GM19239 (cell line): ENCODE measurements at places on chromosomes 6 and 20.

DNA sequence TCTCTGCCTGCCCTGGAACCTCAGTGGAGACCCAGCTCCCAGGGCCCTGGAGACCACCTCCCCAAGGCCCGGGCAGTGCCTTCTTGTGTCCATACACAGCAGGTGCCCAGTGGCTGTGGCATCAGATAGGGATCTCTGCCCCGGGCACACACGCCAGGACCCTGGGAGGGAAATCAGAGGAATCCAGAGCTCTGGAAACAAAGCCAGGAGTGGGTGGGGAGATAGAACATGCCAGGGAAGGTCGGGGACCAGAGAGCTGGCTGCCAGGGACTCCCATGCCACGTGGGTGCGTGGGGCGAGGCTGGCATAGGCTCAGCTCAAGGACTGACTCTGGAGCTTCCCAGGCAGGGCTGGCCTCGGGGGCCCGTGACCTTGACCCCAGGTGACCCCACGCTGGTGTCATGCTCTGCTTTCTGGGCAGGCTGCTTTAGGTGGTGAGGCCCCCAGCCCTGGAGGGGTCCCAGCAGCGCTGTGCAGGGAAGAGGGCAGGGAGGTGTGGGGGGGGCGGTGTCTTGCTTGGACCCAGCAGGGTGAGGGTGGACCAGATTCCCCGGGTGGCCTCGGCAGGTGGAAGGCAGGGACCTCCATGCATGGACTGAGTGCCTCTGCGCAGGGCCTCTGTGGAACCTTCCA is 17.6 kb upstream of the GATA5 start:
- DNase-seq, result no peak

GRCh38 chr20:44908987-44909871 is 631 bp upstream of the PABPC1L start:
- DNase-seq, result no peak

DNA sequence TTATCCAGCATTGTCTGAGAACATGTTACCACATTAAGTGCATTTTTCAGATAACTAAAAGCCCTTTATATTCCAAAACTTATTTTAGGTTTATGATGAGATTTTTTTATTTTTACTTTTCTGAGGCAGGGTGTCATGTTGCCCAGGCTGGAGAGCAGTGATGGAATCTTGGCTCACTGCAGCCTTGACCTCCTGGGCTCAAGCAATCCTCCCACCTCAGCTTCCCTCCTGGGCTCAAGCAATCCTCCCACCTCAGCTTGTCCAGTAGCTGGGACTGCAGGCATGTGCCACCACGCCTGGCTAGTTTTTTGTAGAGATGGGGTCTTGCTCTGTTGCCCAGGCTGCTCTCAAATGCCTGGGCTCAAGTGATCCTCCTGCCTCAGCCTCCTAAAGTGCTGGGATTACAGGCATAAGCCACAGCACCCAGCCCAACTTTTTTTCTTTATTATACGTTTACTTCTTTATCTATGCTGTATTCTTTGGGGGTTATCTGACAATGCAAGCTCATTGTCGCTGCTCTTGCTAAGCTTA is 6.2 kb downstream of the DYNLT1 start:
- no peak for DNase-seq

GRCh38 chr20:10708351-10709185 is 34.8 kb upstream of the JAG1 start:
- DNase-seq, result no peak

GRCh38 chr20:58109918-58110635 is 118.4 kb downstream of the ANKRD60 start:
- no peak for DNase-seq

DNA sequence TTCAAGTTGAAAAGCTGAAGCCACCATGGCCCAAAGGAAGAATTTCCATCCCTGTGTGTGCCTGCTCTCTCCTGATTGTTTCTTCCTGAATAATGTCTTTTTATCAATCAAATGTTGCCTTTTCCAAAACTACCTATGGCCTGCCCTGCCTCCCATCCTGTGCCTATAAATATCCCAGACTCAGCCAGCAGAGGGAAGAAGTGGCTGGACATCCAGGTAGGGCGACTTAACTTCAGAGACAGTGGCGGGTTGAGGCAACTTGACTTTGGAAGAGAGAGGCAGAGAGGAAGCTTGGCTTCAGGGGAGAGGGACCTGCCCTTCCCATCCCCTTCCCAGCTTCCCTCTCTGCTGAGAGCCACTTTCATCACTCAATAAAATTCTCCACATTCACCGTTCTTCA is 133.0 kb downstream of the LCA5 start:
- DNase-seq, result no peak

DNA sequence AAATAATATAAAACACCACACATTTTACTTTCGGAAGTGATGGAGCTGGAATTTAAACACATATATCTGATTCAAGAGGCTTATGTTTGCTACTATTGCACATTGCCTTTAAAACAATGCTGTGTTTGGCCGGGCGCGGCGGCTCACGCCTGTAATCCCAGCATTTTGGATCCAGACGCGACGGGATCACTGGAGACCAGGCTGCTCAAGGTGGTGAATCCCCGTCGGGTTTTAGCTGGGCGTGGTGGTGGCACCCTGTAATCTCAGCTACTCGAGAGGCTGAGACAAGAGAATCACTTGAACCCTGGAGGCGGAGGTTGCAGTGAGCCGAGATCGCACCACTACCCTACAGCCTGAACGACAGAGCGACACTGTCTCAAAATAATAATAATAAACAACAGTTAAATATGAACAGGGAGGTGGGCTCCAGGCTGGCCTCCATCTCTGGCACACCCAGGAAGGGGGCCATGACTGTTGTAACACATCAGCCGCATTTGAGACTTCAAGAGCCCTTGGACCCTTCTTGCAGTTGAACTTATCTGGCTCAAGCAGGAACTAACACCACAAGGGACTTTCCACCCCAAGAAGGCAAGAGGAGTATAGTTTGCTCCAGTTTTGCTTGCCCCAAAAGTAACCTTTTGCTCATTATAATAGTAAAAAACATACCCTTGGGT is 127.1 kb upstream of the ZNF184 start:
- no peak for DNase-seq

DNA sequence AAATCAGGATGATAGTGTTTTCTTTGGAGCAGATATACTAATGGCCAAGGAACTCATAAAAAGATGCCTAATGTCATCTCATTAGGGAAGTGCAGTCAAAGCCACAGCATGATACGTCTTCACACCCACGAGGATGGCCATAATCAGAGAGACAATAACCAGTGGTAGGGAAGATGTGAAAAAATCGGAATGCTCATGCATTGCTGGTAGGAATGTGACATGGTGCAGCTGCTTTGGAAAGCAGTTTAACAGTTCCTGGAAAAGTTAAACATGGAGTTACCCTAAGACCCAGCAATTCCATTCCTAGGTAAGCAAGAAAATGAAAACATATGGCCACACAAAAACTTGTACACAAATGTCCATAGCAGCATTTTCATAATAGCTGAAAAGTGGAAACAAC is 29.9 kb downstream of the BCAS1 start:
- no peak for DNase-seq

GRCh38 chr20:31698803-31699718 is 23.6 kb downstream of the BCL2L1 start:
- DNase-seq, result no peak

DNA sequence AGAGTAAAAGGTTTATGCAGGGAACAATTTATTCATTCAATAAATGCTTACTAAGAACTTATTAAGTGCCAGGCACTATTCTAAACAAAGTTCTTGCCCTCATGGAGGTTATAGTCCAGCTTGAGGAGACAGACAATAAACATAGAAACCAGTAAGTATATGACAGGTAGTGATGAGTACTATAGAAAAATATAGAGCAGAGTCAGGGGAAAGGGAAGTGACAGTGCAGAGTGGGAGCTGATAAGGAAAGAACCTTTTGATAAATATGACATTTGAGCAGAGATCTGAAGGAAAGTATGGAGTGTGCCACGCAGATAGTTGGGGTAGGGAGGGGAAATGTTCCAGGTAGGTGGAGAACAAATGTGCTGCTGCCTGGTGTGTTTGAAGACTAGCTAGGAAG is 12.1 kb downstream of the ACSS2 start:
- no peak for DNase-seq

- no peak for DNase-seq
These were observed 55.3 kb upstream of the BTN3A2 start for GRCh38 chr6:26309731-26310142.

DNA sequence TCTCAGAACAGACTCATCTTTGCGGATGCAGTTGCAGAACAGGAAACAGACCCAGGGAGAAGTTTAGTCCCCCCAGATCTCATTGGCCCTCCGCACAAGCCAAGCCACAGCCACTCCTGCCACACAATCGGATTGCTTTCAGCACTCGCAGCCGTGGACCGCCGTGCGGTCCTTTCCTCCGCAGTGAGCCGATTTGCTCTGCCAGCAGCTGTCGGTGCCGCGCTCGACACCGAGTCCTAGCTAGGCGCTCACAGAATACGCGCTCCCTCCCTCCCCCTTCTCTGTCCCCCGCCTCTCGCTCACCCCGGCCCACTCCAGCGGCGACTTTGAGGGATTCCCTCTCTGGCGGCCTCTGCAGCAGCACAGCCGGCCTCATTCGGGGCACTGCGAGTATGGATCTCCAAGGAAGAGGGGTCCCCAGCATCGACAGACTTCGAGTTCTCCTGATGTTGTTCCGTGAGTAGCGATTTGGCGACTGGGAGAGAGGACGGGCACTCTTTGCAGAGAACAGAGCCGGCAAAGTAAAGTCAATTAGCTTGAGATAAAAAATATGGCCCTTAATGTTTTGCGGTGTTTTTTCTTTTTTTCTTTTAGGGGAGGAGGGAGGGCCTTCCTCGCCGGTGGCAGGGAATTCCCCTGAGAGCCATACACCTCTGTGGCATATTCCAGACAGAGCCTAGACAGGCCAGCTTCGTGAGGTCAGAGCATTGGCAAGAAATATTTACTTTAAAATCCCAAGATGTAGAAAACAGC is at the start of gene LAMP5:
LAMP5 (plus strand) TSS at position 130 of the 753 bp plus-strand sequence; CDS start at position 393, 263 bp downstream.
- DNase-seq, result no peak

- no peak for DNase-seq
These were observed 117.9 kb downstream of the LRRC1 start for GRCh38 chr6:53912661-53913060.

- DNase-seq, result no peak
These were observed 40.4 kb upstream of the POLR1H start for GRCh38 chr6:30020626-30021025.

DNA sequence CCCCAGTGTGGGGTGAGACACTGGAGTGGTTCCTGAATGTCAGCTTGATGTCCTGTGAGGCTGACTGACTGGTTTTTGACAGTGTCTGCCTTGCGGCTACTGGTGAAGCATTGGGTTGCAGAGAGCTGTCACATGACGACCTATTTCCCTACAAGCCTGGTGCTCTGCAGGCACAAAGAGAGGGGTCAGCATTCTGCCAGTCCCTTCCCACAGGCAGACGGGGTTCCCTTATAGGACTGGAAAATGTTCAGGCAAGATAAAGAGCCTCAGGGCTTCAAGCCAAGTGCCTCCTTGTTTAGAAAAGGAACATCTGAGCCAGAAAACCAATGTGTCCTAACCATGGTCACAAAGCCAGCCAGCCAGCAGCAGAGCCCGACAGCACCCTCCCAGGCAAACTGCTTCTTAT is 11.0 kb downstream of the LY86 start:
- no peak for DNase-seq

DNA sequence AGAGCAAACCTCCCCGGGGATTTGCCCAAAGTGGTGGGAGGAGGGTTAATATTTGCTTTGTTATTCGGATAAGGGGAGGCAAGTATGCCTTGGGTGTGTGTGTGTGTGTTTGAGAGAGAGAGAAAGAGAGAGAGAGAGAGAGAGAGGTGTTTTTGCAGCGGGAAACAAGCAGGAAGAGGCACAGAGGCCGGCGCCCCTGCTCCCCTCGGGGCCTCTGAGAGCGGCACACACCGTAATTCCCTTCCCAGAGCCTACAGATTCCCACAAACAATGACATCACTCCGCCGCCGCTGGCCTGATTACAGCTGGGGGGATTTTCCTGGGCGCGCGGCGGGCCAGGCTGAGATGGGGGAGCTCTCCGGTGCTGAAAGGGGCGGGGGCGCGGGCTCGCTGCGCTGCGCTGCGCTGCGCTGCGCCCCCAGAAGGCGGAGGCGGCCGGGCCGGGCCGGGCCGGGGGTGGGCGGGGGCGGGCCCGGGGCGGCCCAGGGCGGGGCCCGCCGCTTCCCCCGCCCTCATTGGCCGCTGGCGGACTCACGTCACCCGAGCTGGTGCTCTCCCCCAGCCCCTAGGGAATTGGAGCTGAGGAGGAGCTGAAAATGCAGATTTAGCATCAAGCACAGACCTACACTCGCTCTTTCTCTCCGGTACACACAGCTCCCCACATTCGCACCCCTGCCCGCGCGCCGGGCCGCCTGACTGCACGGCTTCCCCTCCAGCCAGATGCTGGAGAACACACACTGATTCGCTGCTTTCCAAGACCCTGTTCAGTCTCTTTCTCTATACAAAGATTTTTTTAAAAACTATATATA is at the start of gene PCSK2:
PCSK2 (plus strand) TSS at position 631 of the 809 bp plus-strand sequence. CDS start 266 bp downstream, outside the sequence.
- DNase-seq, result no peak

DNA sequence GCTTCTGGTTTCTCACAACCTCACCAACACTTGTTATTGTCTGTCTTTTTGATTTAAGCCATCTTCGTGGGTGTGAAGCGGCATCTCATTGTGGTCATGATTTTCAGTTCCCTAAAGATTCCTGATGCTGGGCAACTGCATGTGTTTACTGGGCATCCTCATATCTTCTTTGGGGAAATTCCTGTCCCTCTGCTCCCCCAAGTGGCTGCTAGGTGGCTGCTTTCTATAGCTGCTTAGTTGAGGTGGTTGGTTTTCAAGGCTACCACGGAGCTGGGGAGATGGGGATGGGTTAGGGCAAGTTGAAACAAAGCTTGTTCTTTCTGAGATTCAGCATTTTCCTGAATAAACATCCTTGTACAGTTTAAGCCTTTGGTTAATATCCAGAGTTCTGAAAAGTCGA is 403.9 kb upstream of the SULF2 start:
- DNase-seq, result no peak

DNA sequence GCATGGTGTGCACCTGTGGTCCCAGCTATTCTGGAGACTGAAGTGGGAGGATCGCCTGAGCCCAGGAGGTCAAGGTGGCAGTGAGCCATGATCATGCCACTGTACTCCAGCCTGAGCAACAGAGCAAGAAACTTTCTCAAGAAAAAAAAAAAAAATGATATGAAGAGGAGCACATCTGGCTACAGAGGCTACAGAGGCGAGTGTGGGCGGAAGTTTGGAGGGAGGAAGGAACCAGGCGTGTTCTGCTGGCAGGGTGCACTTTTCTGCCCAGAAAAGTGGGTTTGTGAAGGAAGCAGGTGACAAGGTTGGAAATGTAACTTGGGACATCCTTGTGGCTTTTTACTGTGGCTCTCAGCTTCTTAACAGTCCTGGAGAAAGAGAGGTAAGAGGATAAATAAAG is 96.7 kb downstream of the SNX5 start:
- no peak for DNase-seq

- no peak for DNase-seq
These were observed 20.5 kb downstream of the TTLL2 start for GRCh38 chr6:167345348-167345747.

DNA sequence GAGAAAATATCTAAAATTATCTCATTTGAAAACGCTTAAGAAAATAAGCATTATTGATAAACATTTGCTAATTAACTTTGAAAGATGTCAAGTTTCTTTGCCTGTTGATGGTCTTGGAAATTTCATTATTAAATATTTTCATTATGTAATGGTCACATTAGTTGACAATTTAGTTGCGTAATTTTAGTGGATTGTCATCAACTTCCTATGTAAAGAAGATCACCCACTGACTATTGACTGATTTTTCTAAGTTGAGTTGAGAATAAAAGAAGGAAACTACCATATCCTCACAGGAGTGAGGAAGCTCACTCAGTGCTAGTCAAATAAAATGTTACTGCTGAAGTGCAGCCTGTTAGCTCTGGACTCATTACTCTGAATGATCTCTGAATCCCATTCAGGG is 79.9 kb upstream of the LY86 start:
- no peak for DNase-seq
